T-helper 9 cell (primary cell): ENCODE measurements at places on chromosomes 4 and X.

- no peak for DNase-seq
These were observed 55.1 kb upstream of the PGRMC2 start for GRCh38 chr4:128342762-128343161.

DNA sequence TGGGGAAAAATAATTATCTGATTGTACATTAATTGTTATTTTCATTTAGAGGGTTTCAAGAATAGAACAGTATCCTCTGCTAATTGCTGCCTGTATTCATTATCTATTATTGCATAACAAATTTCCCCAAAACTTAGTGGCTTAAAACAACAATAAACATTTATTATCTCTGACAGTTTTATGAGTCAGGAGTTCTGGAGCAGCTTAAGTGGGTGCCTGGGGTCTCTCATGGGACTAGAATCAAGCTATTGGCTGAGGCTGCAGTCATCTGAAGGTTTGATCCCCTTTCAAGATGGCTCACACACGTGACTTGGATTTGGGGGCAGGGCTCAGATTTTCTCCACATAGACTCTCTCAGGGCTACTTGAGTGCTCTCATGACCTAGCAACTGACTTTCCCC, 98.1 kb upstream of the JADE1 start:
- DNase-seq = no peak

GRCh38 chrX:86047936-86048280, 550 bp upstream of the CHM start:
- DNase-seq = no peak

DNA sequence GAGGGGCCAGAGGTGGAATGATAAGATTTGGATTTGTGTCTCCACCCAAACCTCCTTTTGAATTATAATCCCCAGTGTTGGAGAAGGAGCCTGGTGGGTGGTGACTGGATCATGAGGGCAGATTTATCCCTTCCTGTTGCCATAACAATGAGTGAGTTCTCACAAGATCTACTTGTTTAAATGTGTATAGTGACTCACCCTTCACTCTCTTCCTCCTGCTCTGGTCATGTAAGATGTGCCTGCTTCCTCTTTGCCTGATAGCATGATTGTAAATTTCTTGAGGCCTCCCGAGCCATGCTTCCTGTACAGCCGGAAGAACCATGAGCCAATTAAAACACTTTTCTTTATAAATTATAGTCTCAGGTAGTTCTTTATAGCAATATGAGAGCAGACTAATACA, 348.6 kb downstream of the AR start:
- no peak for DNase-seq

GRCh38 chr4:105147553-105148161, 981 bp downstream of the TET2 start:
- DNase-seq = no peak

DNA sequence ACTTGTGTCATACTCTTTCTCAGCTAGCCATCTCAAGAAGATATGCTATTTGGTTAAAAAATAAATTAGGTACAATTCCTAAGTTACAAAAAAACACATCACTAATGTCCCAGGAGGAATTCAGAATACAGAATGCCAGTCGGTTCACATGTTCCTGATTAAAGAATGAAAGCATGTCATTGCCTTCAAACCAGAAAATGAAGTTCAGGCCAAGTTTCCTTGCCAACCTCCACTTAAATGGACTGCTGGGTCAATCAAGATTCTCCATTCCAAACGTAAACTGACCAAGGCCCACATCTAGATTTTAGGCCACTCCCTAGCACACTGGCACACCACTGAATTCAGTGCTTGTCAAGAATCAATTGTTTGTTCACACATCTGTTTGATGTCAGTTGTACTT, 6.5 kb downstream of the PIGA start:
- no peak for DNase-seq

GRCh38 chr4:47442980-47443379, 20.5 kb downstream of the COMMD8 start:
- no peak for DNase-seq

GRCh38 chr4:36337665-36338185, 56.3 kb downstream of the DTHD1 start:
- no peak for DNase-seq

DNA sequence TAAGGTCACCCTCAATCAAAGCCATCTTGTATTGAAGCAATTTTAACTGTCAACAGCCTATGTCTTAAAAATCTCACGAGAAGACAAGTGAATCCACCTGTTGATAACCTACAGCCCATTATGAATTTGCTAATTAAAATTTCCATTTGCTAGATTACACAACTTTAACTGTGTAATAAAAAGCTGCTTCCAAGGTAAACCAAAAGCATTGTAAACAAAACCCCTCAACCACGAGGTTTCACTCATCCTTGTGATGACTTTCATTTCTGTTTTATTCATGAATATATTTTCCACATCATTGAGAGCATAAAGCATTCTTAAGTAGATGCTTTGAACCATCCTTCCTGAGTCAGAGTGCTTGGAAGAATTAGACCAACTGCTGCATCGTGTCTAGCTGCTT, 217.5 kb upstream of the GYPA start:
- no peak for DNase-seq

DNA sequence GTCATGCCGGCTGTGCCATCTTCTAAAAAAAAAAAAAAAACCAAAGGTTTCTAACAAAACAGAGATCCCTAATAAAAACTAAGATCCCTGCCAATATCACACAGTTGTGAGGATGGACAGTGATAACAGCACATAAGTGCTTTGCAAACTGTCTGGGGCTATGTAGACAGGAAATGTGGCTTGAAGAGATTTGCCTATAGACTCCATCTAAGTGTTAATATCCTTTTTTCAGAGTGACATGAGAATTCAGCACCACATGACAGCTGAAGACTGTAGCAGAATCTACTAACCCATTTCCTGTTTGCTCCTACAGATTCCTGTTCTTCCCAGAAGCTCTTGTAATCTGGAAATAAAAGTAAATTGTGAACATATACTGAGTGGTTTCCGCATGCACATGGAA, 215.4 kb downstream of the KDR start:
- DNase-seq = no peak

DNA sequence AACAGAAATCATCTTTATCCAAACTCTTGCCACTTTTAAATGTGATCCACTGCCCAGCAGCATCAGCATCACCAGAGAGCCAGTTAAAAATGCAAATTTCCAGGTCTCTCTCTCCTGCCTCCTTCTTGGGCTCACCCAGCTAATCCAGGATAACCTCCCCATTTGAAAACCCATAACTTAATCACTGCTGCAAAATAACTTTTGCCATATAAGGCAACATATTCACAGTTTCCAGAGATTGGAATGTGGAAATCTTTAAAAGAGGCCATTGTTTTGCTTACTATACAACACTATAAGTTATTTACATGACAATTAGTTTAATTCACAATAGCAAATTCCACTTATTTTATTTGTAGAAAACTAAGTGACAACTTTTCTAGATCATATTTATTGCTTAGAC, 4.8 kb upstream of the EXOSC9 start:
- DNase-seq = no peak

GRCh38 chr4:26530099-26530498, 39.8 kb upstream of the CCKAR start:
- no peak for DNase-seq

DNA sequence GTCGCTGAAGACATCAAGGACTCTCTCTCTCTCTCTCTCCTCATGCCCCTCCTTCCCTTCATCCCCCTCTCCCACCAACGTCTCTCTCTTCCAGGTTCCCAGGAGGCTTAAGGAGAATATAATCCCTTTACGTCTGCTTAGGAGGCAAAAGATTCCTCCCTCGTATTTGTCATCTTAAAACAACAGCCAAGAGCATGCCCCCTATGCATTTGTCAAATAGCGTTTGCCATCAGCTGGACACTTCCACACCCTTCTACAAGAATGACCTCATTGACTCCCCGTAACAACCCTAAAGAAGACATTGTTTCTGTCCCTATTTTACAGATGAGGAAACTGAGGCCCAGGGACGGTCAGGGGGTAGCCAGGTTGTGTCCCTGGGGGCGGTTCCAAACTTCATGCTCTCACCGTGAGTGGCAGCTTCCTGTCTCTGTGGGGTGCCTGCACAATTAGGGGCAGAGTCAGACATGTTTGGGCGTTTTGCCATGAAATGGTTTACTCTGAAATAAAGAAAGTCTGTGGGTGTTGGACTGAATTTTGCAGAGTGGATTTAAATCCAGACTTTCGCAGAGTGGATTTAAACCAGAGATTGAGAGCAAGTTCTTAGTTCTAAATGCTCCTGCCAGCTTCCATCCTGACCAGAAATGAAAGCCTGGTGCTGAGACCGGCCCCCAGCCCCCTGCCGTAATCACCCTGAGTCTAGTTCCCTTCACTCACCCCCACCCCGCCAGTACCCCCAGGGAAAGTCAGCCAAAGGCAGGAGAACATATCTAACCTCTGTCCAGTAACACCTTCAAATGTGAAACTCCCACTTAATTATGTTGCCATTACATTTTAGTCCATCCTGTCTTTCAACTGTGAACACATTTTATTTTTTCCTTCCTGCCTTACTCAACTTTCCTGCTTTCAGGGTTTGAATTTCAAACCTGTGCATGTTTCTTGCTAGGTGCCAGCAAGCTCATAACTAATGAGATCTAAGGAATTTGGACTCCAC, 44.3 kb upstream of the TBL1X start:
- DNase-seq = no peak

DNA sequence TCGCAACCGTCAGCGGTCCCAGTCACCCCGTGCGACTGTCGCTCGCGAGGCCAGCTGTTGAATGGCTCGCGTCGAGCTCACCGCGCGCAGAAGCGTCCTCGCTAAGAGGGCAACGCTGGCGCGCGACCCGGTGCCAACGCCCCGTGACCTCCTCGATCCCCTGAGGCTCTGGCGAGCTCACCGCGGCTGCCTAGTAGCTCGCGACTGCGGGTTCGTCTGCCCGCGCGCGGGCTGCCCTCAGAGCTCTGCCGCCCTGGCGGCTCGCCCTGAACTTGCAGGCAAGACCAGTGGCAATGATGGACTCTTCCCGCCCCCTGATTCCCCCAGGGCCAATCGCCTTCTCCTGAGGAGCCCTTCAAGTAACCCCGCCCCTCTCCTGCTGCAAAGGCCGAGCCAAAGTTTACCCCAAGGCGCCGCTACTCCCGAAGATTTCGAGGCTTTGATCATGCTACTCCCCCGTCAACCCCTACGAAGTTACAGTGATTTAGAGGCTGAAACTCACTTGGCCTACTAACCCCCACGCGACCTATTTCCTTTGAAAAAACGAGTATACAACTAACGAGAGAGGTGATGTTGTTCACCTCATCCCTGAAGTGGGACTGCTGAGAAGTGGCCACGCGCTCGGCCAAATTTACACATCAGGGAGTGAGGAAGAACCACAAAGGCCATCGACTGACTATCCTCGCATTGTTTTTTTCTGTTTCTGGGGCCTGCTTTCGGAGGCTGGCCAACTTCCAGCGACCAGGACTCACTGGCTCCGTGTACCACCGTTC, 37.5 kb downstream of the PGRMC1 start:
- peak; percentile 32 for DNase-seq

DNA sequence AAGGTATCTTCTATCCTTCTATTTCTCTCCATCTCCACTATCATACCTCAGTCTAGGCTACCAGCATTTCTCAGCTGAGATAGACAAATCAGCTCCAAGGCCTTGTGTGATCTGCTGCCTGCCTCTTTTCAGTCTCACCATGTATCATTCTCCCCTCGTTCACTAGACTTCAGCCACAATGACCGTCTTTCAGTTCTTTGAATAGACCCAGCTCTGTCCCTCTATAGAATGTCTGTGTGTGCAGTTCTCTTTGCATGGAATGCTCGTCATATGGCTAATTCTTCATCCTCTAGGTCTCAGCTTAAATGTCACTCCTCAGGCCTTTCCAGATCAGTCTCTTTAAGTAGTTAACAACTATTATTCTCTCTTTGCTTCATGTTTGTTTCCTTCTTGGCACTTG, 6.5 kb downstream of the IGBP1 start:
- DNase-seq = no peak

- DNase-seq = no peak
These were observed 27.3 kb upstream of the XAGE2 start for GRCh38 chrX:52341493-52341892.

DNA sequence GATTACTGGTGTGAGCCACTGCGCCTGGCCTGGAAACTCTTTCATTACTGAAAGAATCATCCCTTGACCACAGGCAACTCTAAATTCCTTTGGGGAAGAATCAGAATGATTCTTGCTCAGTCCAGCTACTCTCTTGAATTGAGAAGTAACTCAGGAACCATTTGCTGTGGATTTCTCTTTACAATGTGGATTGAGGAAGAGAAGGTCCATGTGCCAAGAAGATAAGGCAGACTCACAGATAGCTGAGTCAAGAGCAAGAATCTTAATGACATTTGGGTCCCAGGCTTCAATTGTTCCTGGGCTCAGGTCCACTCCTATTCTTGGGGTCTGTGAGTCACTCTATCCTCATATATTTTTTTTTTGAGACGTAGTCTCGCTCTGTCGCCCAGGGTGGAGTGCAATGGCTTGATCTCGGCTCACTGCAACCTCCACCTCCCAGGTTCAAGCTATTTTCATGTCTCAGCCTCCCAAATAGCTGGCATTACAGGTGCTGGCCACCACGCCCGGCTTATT, 6.2 kb upstream of the MGARP start:
- no peak for DNase-seq
